A673 (cell line): ENCODE measurements at places on chromosomes 16 and 17.
A peak's percentile ranks its signal among the peaks of the same experiment; 100 is the strongest.

- no peak for DNase-seq
These were observed 11.1 kb downstream of the COG1 start for GRCh38 chr17:73203788-73204479.

DNA sequence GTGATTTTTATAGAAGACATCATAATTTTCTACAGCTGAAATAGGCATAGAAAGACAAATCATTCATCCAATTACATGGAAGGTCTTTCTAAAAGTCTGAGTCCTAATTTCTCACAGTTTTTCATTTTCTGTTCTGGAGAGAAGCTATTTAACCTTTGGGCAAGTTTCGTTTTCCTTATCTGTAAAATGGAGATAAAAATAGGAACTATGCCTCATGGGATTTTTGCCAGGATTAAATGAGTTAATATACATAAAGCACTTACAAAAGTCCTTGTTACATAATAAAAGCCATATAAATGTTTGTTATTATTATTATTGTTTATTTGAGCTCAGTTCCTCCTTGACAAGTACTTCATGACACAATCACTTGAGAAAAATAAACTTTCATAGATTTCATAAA is 121.4 kb downstream of the SKAP1 start:
- DNase-seq: no peak

DNA sequence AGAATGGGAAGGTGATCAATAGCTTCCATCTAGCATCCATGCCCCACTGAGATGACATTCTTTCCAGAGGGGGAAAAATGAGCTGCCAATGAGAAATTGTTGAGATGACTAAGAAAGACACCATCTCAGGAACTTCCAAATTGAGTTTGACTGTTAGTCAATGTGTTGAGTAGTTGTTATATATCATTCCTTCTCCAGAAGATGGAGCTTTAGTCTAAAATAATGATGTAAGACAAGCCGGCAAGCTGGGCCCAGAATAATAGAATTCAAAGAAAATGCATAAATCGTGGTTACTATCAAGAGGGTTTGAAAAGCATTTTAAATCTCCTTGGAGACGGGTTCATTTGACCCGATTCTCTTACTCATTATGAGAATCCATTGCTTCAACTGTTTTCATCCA is 71.0 kb upstream of the ATF7IP2 start:
- DNase-seq: peak; percentile 41

GRCh38 chr17:47229535-47230443 is 20.6 kb downstream of the MYL4 start:
- DNase-seq: peak; percentile 83
